Stromal cell of bone marrow (primary cell): ENCODE measurements at places on chromosomes 5 and 9.
A peak's percentile ranks its signal among the peaks of the same experiment; 100 is the strongest.

GRCh38 chr9:89010526-89011111 lies 19.4 kb downstream of the S1PR3 start:
- no peak for DNase-seq

DNA sequence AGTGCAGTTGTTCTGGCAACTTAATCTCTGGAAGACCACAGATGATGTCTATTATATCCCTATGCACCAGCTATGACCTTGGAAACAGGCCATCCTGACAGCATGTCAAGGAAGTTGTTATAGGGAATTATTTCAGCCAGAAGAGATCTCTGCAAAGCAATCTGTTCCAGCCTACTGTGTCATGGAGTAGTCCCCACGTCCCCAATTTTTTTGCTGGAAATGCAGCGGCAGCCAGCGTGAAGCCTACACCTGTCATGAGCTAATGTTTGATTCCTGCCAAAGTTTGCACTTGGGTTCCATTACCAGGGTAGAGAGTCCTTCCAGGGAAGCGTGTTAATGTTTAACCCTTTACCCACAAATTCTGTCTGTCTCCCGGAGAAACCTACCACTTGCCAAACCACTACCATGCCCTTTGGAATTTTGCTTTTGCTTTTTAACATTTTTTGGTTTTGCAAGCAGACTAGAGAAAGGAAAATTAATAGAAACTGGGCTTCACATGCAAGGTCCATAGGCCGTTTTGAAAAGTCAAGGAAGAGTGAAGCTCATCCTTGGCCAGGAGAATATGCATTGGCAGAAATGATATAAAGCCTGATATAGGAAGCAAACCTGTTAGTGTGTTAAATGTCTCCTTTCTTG lies 174.9 kb upstream of the SPRY4 start:
- DNase-seq: no peak

- DNase-seq: no peak
Observed at GRCh38 chr5:150035139-150035895, 34.8 kb downstream of the HMGXB3 start.

DNA sequence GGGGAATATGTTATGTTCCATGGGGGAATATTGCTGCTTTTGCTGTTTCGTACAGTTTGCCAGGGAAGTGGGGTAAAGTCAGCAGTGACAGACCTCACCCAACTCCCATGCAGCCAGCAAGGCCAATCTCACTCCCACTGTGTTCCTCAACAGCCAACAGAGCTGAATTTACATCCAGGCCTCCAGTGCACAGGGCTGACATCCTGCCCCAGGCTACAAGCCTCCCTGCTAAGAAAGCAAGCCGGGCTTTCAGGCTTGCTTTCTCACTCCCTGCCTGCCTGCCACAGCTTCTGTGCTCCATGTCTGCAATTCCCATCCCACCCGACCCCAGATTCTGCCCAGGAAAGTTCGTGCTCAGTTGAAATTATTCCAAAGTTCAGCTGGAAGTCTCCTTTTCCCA lies 25.5 kb upstream of the SNCAIP start:
- no peak for DNase-seq

GRCh38 chr5:79229357-79230174 lies 6.4 kb upstream of the JMY start:
- DNase-seq: no peak

- no peak for DNase-seq
Observed at GRCh38 chr5:133779828-133780475, 167.6 kb upstream of the FSTL4 start.

- DNase-seq: no peak
Observed at GRCh38 chr5:76859591-76860247, 9.9 kb downstream of the S100Z start.

DNA sequence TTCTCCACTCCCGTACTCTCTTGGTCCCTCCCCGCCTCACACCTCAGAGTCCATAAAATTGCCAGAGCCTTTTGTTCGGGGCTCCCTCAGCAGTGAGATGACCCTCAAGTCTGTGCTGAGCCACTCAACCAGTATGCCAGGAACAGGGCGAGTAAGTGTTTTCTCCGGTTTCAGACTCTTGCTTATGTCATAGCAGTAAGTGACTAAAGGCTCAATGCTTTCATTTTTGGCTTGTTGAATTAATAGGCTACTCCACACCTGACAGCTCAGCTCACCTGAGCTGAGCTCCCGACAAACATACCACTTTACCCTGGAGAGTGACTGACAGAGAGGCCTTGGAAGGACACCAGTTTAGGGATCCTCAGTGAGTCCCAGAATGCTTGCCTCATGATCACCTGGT lies 30.5 kb downstream of the PCSK1 start:
- no peak for DNase-seq

GRCh38 chr5:83865579-83865978 lies 144.9 kb upstream of the HAPLN1 start:
- no peak for DNase-seq

DNA sequence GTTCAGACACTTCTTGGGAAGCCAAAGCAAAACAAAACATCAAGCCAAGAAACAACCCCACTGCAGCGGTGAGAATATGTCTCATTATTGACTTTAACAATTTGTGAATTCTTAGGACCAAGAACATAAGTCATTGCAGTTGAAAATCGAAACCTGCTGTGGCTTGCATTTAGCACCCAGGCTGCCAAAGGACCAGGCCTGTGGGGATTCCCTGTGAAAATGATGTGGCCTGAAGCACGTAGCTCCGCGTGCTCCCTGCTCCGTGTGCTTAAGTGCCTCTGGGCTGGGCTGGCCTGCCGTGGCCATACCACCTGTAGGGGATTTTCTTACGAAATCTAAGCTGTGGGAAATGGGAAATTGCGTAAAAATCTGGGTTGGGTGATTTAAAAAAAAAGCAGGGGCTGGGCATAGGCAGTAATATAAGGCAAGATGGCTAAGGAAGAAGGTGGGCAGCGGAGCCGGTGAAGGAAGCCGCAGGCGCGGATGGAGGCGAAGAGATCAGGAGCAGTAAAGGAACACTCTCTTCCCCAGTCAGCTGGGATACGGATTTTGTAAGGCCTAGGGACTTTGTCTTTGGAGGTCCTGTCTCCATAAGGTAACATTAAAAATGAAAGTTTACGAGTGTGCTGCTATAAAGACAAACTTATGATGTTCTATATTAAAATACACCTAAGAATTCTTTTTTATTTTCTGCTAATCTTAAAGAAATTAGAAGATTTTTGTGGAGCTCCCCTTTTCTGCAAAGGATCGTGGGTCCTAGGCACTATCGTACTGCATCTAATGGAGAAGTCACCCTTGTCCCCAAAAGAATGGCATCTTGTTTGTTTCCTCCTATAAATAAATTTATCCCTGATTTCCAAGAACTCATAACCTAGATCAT lies 189.6 kb upstream of the SEMA6A start:
- no peak for DNase-seq

DNA sequence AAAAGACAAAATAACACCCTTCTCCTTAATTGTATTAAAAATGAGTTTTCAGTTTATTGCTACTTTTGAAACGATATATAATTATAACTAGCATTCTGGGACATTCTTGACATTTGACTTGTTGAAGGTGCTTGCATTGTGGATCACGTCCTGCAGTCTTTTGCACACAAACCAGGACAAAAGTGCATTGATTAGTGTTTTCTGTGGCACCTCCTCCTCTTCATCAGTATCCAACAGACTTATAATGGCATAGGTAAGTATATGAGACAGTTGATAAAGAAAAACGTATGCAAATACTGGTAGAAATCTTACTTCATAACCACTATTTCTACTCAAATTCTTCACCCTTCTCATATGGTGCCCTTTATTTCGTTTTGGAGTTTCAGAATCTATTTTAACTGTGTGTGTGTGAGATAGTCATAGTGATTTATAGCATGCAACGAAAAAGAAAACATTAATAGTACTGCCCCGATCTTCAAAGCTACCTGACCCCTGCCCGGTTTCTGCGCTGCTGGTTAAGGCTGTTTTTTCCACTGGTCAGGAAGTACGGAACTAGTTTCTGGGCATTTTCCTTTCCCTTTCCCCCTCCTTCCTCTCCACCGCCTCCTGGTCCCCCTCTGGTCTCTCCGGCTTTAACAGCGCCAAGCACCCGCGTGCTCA lies 639 bp upstream of the RASA1 start:
- DNase-seq: no peak

GRCh38 chr5:13003457-13003856 lies 941.0 kb downstream of the DNAH5 start:
- DNase-seq: no peak

- peak; percentile 35 for DNase-seq
Observed at GRCh38 chr9:122444041-122444733, 33.5 kb downstream of the OR1J1 start.

DNA sequence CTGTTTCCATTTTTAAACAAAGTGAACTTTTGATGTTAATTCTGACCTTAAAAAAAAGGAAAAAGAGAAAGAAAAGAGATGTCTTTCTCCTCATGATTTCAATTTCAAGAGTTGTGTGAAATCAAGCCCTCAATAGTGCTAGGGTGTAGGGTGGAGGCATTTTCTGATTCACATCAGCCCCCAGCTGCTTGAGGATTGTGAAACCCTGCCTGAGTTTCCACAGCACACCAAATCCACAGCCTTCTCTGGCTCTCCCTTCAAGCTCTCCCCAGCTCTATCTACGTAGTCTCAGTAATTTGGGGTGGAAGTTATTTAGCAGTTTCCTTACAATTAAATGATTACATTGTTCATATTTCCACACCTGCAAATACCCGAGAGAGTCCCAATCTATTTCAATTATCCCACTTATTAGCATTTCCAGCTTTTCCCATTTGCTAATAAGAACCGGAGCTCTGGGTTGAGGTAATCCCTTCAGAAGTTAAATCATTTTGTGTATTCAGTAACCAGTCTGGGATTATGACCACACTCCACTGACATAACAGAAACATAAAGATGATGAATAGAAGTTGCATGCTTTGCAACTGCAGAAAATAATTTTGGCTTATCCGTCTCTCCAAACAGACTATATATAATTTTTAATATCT lies 54.9 kb downstream of the MTX3 start:
- DNase-seq: peak; percentile 75

DNA sequence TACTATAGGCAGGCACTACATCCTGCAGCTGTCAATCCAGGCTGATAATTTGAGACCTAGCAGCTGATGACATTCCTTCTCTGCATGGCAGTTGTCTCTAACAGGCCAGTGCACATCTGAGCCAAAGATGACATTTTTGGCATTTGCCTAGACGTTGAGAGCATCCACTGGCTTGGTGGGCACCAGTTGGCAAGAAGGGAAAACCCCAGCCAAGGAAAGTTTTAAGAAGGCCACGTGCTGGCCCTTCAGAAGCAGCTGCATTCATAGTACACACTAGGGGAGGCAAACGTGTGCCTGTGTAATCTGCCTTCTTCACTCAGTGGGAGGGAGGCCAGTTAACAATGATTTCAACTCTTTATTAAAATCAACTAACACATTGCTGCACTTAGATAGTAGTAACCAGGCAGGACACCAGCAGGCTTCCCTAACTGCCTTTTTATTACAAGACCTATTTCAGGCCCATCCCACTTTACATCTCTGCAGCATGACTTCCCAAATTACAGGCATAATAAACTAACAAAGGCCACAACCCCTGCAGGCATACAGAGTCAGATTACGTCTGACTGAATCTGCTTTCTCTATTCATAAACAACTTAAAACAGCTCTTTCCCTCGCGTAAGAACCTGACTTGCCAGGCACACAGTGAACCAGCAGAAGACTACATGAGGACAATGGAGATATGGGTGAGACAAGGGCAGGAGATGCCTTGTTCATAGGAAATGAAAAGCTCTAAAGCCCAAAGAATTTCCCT lies 576.3 kb downstream of the PDE4D start:
- peak; percentile 7 for DNase-seq

DNA sequence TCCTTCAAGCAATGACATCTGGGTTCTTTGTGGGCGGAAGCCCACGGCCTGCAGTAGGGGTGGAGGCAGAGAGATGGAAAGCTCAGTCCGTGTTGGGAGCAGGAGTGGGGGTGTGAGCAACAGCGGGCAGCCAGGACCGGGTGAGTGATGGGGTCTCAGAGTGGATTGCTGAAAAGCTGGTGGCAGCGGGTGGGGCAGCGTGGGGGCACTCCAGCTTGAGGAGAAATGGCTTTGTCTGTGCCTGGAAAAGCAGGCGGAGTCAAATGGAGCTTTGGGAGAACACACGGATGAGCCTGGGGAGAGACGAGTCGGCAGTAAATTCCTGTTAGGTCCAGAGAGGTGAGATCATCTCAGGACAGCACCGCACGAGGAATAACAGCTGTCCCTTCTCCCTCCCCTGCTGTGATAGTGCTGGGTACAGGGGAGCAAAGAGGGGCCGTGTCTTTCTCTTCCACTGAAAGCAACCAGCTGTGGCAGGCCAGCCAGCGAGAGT lies 42.1 kb downstream of the CACNA1B start:
- no peak for DNase-seq

GRCh38 chr9:101706261-101706798 lies 32.1 kb downstream of the GRIN3A start:
- no peak for DNase-seq

- DNase-seq: no peak
Observed at GRCh38 chr5:146753641-146754040, 124.9 kb downstream of the PPP2R2B start.

GRCh38 chr9:2826291-2826690 lies 17.6 kb downstream of the PUM3 start:
- no peak for DNase-seq

- no peak for DNase-seq
Observed at GRCh38 chr9:8492024-8492423, 692.4 kb upstream of the DMAC1 start.

DNA sequence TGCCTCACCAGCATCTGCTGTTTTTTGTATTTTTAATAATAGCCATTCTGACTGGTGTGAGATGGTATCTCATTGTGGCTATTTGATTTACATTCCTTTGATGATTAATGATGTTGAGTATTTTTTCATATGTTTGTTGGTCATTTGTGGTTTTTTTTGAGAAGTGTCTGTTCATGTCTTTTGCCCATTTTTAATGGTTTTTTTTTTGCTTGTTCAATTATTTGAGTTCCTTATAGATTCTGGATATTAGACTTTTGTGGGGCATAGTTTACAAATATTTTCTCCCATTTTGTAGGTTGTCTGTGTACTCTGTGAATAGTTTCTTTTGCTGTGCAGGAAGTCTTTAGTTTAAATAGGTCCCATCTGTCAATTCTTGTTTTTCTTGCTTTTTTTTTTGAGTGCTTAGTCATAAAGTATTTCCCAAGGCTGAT lies 148.1 kb downstream of the NPR3 start:
- no peak for DNase-seq

GRCh38 chr5:73230264-73231245 lies 57.6 kb downstream of the TMEM174 start:
- DNase-seq: no peak

- no peak for DNase-seq
Observed at GRCh38 chr9:130561056-130561455, 18.3 kb upstream of the FUBP3 start.

- DNase-seq: no peak
Observed at GRCh38 chr9:69193685-69194032, 19.6 kb downstream of the TJP2 start.

- no peak for DNase-seq
Observed at GRCh38 chr9:118384531-118385100, 680.4 kb downstream of the TLR4 start.

DNA sequence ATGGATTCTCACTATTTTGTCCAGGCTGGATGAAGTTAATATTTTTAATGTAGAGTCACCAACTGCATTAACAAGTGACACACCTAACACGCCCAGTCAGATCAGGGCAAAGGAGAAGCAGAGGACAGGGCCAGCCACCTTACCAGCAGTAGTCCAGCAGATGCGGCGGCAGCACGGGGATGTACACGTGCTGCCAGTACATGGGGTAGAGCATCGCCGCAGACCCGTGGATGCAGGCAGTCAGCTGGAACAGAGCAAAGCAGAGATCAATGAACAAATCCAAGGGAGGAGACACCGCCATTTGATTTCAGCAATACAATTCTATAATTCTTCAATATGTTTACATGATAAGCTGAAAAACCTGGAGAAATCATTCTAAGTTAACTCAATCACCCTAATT lies 274.2 kb downstream of the CRB2 start:
- DNase-seq: no peak

- no peak for DNase-seq
Observed at GRCh38 chr9:4686112-4686511, 6.7 kb downstream of the CDC37L1 start.
